ENCODE measurements at places on chromosomes 4 and X.

DNA sequence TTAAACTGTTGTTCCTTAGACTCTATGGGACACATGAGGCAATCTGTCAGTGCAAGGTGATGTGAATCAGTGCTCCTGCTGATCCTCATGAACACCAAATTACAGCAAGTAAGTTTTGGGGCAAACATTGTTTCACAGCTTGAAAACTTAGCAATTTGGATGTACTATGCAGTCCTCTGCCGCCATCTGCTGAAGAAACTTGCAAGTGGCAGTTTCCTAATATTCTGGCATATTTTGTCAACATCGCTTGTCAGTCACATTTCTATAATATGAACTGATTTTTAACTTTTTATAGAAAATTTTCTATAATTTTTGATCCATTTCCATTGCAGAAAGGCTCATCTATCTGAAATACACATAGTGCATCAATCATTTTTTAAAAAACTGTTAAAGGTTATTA lies 56.3 kb downstream of the ZAR1 start:
- peak; percentile 35 for DNase-seq

- no peak for DNase-seq
Observed at GRCh38 chr4:3487861-3488260, 24.8 kb downstream of the DOK7 start.

DNA sequence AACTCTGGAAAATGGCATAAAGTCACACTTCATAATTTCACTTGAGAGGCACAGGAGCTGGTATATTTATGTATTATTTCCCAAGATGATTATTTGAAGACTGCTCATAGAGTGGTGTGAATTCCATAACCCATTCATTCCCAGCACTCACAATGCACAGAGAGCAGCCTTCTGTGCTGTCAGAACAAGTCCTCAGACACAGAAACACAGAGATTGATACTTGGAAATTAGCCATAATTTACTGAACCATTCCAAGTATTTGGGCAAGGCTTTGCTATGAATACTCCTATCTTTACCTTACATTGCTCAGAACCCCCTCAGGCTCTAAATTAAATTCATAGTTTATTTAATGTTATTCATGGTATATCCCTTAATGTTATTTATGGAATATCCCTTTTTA lies 53.6 kb downstream of the PABPC4L start:
- DNase-seq = no peak

DNA sequence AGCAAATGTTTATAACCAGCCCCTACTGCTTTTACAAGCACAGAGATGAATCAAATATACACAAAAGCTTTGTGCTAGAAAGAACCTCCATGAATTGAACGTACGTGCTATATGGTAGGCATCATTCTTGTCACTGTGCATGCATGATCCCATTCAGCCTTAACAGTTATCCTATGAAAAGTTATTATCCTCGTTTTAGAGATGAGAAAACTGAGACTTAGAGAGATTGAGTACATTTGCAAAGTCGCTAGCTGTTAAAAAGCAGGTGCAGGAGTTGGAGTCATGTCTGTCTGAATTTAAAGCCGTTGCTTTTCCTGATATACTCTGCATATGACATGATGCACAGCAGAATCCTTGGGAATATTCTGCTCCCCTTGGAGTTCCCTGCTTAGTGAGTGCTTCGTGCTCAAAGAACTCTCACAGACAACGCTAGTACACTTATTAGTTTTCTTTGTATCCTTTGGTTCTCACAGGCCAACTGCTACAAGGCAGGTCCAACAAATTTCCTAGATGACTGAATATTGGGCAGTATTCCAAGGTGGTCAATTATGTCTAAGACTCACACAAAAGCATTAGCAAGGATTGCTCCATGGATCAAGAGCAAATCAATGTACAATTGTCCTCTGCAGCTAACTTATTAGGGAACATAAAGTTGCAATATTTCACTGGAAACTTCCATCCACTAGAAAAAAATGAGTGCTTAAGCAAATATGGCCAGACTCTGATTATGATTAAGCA lies 42.8 kb upstream of the TRIM2 start:
- no peak for DNase-seq

GRCh38 chr4:88792268-88792781 lies 94.7 kb upstream of the NAP1L5 start:
- no peak for DNase-seq

DNA sequence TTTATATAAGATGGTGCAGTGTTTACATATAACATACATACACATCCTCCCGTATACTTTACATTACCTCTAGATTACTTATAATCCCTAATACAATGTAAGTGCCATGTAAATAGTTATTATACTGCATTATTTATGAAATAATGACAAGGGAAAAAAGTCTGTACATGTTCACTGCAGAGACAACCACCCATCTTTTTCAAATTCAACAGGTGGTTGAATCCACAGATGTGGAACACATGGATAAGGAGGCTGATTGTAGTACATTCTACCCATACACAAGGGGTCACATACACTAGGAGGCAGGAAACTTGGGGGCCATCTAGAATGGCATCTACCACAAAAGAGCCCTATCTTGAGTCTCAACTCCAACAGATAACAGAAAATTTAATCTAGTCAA lies 3.4 kb upstream of the IDS start:
- DNase-seq = no peak

DNA sequence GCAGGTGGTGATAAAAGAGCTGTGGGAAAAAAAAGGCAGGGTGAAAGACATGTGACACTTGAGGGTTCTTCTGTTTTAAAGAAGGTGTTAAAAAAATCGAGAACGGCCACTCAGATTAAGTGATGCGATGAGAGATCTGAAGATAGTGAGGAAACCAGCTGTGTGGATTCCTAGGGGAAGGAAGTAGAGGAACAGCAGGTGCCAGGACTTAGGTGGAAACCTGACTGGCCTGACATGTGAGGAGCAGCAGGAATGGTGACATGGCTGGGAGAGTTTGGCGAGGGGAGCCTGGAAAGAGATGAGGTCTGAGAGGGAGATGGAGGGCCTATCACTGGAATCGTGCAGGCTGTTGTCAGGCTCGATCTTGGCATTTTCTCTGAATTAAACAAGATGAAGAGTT lies 55.5 kb downstream of the BMPR1B start:
- DNase-seq = peak; percentile 33

DNA sequence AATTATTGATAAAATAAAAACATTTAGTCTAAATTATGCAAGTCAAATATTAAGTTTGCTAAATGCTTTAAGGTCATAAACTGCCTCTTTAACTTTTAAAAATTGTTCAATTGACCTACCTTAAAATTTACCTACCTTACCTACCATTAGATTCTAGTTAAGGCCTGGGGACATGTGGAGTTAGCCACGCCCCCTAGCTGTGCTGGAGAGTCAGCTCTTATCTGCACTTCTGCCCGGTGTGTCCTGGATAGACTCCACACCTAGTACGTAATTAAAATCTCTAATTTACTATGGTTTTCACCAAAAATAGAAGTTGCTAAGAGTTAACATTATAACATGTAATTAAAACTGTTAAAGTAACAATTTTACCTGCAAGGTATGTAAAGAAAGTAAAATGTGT lies 22.7 kb downstream of the TENM3 start:
- DNase-seq = no peak

DNA sequence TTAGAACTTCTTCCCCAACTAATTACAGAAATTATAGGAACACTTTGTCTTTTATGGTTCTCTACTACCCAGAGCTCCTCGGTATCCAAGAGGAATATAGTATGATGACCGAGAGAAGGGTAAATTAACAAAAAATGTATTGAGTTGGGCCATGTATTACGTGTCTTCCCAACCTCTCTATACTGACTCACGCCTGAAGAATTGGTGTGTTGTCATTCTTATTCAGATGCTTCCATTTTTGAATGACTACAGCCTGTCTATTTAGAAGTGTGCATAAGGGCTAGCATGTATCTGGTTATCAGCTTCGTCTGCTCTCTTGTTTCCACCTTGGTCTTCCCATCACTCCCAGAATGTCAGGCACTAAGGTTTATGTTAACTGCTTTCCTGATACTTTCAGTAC lies 24.5 kb upstream of the SCD5 start:
- no peak for DNase-seq

DNA sequence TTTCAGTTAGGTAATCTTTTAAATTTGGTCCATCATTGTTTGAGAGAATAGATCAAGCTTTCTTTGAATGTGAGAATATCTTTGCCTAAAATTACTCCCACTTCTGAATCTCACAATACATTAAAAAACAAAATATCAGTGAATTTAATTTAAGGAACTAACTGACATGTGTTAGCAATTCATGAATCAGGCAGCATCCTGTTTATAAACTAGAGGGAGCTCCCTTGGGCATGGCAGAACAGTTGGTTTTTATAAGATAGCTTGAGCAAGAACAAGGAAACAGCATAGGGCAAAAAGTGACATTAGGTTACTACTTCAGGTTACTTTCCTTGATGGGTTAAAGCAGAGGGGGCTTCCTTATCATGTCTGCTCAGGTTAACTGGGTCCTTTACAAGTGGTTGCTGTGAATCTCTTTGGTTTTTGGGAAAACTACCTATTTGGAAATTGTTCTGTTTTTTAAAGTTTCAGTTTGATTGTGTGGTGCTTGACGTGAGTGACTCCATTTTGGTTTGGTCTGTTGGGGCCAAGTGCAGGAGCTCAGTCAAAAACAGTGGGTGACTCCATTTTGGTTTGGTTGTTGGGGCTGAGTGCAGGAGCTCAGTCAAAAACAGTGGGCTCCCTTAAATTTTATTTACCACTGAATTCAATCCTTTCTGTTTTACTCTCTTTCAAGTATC lies 68.0 kb downstream of the PPEF2 start:
- DNase-seq = no peak

- no peak for DNase-seq
Observed at GRCh38 chr4:113502476-113502875, 259.1 kb downstream of the CAMK2D start.

DNA sequence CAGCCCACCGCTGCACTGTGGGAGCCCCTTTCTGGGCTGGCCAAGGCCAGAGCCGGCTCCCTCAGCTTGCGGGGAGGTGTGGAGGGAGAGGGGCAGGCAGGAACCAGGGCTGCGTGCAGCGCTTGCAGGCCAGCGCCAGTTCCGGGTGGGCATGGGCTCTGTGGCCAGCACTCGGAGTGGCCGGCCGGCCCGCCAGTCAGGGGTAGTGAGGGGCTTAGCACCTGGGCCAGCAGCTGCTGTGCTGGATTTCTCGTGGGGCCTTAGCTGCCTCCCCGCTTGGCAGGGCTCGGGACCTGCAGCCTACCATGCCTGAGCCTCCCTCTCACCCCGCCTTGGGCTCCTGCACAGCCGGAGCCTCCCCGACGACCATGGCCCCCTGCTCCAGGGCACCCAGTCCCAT lies 45.2 kb downstream of the RXFP1 start:
- DNase-seq = no peak

DNA sequence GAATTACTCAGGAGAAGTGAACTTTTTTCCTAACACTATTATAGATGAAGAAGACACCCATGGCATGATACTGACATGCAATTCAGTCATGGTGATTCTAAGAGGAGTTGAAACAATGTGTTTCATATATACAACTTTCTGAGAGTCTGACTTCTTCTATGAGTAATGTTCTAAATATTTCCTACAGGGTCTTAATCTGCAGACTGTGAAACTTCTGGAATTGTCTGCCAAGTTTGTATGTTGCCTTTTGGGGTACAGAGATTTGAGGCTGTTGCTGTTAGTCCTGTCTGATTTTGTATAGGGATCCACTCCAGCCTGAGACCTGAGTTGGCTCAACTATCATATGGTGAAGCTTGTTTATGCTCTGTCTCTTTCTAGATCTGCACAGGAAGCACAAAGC lies 160.6 kb upstream of the GATB start:
- DNase-seq = no peak

- no peak for DNase-seq
Observed at GRCh38 chr4:86522349-86522748, 71.8 kb upstream of the PTPN13 start.

GRCh38 chrX:153762626-153763173 lies 1.3 kb upstream of the PLXNB3 start:
- DNase-seq = peak; percentile 6

DNA sequence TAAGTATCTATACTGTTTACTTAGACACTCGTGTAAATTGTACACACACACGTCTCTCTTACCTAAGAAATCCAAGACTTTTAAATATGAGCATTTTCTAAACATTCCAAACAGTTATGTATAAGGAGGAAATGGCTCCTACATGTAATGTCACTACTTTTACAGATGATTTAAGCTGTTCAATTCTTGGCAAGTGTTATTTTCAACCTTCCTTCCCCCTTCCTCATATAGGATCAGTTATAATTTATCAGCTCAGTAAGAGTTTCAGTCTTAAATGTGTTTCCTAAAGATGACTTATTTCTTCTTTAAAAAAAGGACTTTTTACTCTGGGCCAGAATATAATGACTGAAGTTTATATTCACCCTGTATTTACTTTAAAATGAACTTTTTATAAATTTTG lies 601.1 kb downstream of the ANKRD50 start:
- DNase-seq = no peak

DNA sequence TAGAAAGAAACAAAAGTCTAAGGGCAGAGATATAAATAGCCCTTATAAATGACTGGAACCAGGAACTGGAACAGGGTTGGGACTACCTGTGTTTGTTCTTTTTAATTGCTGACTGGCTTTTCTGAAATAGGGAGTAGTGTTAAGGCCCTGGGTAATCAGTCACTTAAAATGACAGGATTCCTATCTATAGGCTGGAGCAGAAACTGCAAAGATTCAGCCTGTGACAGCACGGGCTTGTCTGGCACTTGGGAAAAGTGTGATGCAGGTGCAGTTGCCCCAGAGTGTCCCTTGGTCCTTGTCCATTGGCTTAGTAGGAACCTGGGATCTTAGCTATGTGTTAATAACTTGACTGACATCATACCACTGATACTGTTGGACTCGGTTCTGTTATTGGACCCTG lies 14.7 kb upstream of the PLAC8 start:
- DNase-seq = no peak

DNA sequence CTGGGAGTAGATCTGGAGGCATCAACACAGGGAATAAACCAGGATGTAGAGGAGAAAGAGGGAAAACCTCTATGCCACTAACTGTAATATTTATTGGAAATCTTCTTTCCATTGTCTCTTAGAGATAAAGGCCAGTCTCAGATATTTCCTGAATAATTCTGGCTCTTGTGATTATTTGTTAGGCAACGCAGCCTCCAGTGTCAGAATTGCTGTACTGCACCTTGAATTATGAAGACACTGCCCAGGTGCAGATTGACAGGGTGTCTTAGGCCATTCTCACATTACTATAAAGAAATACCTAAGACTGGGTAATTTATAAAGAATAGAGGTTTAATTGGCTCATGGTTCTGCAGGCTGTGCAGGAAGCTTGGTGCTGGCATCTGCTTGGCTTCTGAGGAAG lies 100.7 kb upstream of the ZDHHC15 start:
- DNase-seq = no peak

DNA sequence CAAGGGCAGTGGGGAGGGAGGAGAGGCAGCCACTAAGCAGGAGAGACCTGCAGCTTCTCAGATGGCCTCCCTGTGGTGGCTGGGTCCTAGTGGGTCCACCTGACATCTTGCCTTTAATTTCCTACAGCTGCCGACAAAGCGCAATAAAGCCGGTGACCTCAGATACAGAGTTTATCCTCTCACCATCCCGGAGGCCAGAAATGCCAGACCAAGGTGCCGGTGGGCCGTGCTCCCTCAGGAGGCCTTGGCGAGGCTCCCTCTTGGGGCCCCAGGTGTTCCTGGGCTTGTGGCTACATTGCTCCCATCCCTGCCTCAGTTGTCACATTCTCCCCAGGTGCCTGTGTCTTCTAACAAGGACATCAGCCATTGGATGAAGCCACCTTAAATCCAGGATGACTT lies 103.0 kb downstream of the ADRA2C start:
- no peak for DNase-seq
